H7 (cell line): ENCODE measurements at places on chromosomes 4 and X.

DNA sequence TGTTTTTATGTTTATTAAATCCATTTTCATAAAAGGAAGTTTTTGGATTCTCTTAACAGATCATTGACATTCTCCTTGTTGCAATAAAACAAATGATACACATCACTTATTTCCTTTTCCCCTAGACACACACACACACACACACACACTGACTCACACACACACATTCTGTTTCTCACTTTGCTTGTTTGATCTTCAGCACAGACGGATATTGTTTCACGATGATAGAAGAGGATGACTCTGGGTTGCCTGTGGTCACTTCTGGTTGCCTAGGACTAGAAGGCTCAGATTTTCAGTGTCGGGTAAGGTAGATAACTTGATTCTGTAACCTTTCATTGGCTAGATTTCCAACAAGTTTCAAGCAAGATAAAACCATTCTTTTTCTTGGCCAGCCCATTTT, 356.8 kb downstream of the BMPR1B start:
- no peak for DNase-seq

- no peak for DNase-seq
These were observed 10.6 kb downstream of the ADAM29 start for GRCh38 chr4:174928575-174929253.

GRCh38 chr4:18882468-18882867, 860.9 kb upstream of the LCORL start:
- DNase-seq = no peak

GRCh38 chr4:106604319-106605051, 235.9 kb upstream of the GIMD1 start:
- no peak for DNase-seq

DNA sequence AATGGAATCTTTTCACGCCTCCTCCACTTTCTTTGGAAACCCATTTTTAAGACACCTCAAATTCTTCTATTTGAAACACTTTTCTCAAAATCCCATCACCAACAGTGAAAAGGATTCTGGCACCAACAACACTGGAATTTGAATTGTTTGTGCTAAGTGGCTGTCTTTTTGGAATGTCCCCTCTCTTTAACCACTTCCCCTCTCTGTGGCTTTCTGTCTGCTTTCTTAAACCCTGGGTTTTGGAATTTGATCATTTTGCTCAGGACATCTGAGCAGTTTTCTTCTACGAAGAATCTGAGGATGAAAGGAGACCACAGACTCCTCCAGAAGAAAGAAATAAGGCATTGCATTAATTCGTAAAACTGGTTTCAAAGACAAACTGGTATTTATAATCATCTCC, 89.0 kb downstream of the MXRA5 start:
- no peak for DNase-seq
